Amniotic stem cell (primary cell): ENCODE measurements at places on chromosomes 5 and 9.

DNA sequence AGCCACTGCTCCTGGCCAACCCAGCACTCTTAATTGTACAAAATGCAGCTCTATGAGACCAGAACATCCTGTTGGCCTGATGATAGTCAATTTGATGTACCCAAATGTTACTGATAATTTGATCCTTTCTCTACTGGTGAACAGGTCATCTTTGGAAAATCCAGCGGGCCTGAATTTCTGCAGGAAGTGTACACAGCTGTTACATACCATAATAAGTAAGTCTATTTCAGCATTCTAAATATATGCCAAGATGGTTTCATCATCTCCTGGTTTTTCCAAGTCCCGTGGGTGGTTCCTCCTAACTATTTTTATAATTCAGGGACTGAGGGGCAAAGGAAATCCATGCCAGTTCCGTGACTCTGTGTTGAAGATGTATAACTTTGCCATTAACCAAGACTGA lies 155.4 kb downstream of the DOCK8 start:
- DNase-seq = no peak

- DNase-seq = no peak
Measured at GRCh38 chr9:70883056-70883455, 238.4 kb downstream of the TRPM3 start.

- no peak for DNase-seq
Measured at GRCh38 chr5:132462856-132463745, 27.5 kb downstream of the IRF1 start.

- DNase-seq = no peak
Measured at GRCh38 chr5:171469326-171469725, 49.9 kb downstream of the FGF18 start.

DNA sequence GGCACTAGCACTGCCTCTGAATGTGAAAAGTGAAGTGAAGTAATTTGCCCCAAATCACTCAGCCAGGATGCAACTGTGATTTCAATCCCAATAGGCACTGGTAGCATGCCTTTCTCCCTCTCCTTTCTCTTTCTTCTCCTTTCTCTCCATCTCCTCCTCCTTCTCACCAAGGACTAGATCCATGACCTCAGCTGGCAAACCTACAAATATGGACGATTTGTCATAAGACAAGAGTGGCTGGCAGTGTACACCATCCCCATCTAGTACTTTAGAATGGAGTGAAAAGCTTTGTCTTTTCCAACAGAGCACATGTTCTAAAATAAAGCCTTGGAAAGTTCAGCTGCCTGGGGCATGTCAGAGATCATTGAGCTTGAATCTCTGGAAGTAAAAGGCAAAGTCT lies 574.7 kb upstream of the CLINT1 start:
- DNase-seq = no peak
